EH (cell line): ENCODE measurements at places on chromosomes 1 and 21.

DNA sequence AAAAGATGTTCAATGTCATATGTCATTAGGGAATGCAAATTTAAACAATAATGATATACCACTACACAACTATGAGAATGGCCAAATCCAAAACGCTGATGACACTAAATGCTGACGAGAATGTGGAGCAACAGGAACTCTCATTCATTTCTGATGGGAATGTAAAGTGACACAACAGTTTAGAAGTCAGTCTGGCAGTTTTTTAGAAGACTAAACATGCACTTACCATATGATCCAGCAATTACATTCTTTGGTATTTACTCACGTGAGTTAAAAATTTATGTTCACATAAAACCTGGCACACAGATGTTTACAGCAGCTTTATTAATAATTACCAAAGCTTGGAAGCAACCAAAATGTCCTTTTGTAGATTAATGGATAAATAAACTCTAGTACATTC is 110.4 kb upstream of the C1orf21 start:
- peak; percentile 34 for DNase-seq

DNA sequence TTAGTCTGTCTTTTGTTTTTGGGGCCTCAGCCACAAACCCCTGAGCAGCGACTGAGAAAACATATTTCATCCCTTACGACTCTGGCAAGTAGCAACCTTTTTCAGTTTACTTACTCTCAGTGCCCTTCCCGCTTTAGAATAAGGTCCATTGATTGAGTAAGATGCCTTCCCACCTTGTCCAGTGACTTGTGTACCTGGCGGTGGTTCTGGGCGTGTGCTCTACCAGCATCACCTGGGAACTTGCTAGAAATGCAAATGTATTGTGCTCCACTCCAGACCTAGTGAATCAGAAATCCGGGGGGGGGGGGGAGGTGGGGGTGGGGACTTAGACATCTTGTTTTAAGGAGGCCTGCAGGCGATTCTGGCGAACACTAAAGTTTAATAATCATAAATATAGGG is 72.1 kb downstream of the S1PR1 start:
- DNase-seq, result no peak

DNA sequence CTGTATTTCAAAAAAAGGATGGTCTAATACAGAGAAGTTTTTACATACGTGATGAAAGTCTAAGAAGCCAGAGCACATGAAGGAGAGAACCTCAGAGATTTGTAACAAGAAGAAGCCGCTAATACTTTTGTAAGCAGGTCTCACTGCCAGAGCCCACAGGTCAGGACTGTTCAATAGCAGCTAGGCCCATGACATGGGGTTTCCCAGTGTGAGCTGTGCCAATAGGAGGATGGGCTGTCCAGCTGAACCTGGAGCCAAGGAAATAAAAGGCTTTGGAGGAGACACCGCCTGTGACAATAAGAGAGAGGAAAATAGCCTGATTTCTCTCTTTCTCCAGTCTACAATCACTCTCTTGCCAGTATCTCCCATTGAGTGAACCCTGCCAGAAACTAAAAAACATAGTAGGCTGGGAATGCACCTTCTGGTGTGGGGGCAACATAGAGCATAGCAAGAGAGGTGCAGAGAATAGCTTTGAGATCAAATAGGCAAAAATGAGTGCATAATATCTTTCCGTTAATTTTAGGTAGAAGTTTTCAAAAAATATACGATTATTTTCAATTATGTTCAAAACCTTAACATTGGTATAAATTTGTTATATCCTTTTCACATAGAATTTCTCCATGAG is 360.3 kb downstream of the NEGR1 start:
- DNase-seq, result no peak

- DNase-seq, result no peak
These were observed 30.3 kb upstream of the PPP2R5A start for GRCh38 chr1:212254853-212255363.

DNA sequence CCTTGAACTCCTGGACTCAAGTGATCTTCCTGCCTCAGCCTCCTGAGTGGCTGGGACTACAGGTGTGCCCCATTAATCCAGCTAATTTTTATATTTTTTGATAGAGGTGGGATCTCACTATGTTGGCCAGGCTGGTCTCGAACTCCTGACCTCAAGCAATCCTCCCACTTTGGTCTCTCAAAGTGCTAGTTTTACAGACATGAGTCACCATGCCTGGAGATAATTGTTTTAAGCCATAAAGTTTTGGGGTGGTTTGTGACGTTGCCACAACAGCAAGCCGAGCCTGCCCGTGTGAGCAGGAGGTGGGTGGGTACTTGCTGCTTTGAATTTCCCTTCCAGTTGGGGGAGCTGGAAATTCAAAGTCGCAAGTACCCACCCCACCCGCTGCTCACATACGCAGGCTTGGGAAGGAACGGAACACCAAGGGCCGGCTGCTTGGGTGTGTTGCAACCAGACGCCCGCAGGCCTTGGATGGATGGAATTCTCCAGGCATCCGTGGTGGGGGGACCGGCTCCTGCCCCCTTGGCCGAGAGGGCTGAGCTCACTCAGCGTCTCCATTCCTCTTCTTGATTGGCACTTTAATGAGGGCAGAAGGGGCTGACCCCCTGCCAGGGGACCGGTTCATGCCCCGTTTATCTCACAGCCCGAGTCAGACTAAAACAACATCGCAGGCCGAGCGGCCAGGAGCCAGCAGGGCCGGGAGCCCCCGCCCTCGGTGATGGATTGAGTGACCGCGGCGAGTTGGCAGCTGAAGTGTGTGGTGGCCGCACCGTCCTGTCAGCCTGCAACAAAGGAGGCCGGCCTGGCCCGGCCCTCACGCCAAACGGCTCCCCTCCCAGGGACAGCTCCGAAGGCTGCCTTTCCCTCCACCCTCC is 78.1 kb downstream of the DHRS3 start:
- DNase-seq, result peak; percentile 99
